ENCODE measurements at places on chromosomes 5 and 9.

- no peak for DNase-seq
These were observed 283.9 kb upstream of the ANKRD55 start for GRCh38 chr5:56517011-56517416.

DNA sequence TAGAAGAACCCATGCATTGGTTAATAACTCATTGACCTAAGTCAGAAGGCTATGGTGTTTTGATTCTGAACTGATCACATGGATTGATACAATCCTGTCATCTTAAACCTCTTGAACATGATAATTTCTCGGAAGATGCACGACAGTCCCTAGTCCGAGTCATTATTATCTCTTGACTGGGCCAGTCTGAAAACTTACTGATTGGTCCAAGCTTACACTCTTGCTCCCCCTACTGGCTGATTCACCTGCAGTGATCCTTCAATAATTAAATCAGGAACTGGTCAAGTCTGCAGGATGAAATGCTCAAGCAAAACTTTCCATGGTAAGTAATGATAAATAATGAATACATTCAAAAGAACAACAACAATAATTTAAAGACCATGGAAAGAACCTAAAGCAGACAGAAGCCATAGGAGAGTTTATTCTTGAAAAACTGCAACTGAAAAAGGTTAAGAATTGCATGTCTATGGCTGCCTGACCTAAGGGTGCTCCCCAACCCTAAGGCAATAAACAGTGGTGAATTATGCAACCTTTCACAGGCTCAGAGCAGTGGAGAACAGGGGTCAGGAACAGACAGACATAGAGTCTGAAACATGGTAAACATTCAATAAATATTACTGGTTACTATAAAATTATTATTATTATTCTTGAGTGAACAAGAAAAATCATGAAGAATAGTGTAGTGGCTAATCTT is 79.3 kb downstream of the BRINP1 start:
- no peak for DNase-seq

GRCh38 chr9:73269430-73270101 is 117.9 kb downstream of the ANXA1 start:
- DNase-seq, result peak; percentile 10

DNA sequence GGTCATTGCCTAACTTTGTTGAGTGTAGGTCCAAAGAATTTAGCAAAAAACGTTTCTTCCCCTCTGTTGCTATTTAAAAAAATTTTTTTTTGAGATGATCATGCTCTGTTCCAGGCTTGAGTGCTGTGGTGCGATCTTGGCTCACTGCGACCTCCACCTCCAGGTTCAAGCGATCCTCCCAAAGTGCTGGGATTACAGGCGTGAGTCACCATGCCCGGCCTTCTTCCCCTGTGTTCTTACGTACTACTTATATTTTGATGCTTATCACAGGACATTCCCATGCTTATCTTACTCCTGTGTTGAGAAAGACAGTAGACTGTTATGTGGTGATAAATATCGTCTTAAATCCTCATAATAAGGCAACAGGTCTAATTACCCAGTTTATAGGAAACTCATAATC is 2.5 kb downstream of the ACER2 start:
- no peak for DNase-seq

DNA sequence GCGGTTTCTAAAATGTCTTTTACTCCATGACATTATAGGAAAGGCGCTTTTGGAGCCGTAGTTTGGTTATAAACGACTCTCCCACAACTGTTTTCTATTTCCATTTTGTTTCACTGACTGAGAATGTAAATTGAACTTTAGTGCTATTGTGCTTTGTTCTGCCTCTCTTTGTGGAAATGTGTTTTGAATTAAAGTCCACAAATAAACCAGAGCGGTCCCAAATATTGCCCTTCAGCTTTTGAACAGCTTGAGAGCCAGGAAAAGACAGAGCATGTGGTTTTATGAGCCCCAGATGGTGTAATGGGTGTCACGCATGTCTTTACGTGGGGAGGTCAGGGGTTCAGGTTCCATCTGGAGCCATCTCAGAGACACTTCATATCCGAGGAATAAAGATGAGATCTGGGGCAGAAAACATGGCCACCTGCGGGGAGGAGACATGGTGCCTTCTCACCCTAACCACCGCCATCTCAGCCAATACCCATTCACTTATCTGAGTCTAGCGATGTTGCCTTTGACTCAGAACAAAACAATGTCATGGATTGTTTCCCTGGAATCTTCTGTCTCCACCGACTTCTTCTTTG is 42.5 kb upstream of the ROR2 start:
- DNase-seq, result no peak

DNA sequence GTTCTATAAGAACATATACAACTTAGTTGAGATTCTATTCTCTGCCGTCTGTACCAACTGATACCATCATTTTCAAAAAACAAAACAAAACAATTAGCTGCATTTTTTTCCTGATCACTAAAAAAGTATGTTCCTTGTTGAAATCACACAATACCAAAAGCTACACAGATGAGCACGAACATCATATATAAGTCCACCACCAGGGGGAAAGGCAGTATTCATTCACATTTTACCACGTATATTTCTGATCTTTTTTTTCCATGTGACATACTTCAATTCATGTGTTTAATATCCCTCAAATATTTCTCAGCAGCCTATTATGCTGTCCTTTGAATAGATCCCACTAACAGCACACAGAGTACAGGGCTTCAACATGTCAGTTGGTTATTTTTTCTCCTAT is 40.6 kb downstream of the IRX2 start:
- no peak for DNase-seq

DNA sequence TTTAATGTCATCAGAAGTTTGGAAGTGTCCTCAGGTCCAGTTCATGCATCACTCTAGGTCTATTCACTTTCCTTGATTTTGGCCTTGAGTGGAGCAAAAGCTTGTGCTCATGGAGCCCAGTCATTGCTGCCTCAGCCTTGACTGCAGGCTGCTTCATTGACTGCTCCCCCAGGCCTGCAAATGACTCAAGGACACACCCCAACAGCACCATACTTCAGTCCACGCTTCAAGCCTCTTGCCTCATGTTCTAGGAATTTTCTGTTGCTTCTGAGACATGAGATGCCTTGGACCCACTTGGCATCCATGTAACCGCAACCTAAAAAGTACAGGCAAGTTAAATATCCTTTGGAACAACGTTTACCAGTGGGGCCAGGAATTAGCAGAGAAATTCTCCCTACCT is 193.7 kb downstream of the PIK3R1 start:
- no peak for DNase-seq

- no peak for DNase-seq
These were observed 16.7 kb downstream of the GMCL2 start for GRCh38 chr5:178170455-178170854.

GRCh38 chr9:12464910-12465512 is 228.2 kb upstream of the TYRP1 start:
- DNase-seq, result no peak

DNA sequence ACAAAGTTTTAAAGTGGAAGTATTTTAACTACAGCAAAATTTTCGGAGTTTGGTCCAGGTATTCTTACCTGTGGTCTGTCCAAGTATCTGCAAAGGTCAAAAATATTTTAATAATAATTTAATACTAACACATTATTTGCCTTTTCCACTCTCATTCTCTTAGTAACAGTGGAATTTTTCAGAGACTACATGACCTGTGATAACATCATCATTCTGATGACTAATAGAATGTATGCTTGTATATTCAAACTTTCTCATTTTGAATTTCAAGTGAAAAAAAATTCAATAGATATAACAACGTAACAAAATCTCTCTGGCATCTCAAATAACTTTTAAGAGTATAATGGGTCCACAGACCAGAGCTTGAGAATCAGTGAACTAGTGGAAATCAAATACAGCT is 78.3 kb downstream of the FBXL17 start:
- DNase-seq, result no peak

DNA sequence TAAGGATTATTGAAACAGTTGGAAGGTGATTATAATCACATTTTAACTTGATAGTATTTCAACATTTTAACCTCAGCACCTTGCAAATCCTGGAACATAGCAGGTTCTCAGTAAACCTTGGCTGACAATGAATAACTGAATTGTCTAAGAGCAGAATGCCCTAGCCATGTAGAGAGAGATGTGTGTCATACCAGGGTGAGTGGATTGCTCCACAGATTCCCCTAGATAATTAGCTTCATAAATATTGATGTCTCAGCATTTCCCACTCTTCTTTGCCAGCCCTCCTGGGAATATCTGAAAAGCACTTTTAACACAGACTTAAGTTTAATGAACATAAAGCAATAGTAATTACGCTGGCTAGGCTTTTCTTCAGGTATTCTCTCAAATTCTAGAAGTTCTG is 363.5 kb downstream of the MAN2A1 start:
- no peak for DNase-seq

- no peak for DNase-seq
These were observed 291.2 kb downstream of the IRX1 start for GRCh38 chr5:3886524-3887451.

- DNase-seq, result no peak
These were observed 50.7 kb upstream of the ARL15 start for GRCh38 chr5:54360925-54361662.

- no peak for DNase-seq
These were observed 2.8 kb upstream of the SMARCA2 start for GRCh38 chr9:2012347-2012746.

Measured in DMS153 (cell line).